Ovary (tissue), 10 donors: ENCODE measurements at places on chromosomes 5 and 9.

DNA sequence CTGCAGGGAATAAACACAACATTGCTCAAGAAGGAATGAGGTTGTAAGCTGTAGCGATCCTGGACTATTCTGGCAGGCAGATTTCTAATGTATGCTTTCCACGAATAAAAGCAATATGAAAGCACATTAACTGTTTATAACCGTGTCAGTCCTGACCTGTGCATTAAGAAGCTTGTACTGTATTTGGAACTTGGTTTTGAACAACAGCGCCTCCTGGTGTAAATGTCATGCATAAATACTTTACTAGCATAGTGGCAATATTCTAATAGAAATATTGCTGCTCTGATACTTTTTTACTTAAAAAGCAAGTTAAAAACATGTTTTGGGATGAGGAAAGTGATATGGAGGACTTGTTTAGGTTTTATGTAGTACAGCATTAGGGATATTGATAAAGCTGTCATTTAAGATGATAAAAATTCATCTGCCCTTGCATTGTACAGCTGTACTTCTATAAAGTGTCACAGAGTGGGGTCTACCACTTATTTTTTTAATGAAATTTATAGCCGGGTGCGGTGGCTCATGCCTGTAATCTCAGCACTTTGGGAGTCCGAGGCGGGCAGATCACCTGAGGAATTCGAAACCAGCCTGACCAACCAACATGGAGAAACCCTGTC lies 70.7 kb upstream of the GNE start:
- no peak for DNase-seq
- H3K4me3 ChIP-seq = no peak overlapping the region
- no peak overlapping the region for H3K27ac ChIP-seq
- no peaks in the 10 kb centered on the region for H3K36me3 ChIP-seq
- H3K4me1 ChIP-seq = no peaks in the 10 kb centered on the region

- H3K4me3 ChIP-seq = no peak overlapping the region
- no peaks in the 10 kb centered on the region for H3K27me3 ChIP-seq
- H3K4me1 ChIP-seq = peaks cover 21% of the 10 kb centered on the region
- DNase-seq = peak; percentile 72
- peak overlapping the region; percentile 71 for H3K27ac ChIP-seq
Measured at GRCh38 chr9:2570615-2571479, 50.7 kb upstream of the VLDLR start.

DNA sequence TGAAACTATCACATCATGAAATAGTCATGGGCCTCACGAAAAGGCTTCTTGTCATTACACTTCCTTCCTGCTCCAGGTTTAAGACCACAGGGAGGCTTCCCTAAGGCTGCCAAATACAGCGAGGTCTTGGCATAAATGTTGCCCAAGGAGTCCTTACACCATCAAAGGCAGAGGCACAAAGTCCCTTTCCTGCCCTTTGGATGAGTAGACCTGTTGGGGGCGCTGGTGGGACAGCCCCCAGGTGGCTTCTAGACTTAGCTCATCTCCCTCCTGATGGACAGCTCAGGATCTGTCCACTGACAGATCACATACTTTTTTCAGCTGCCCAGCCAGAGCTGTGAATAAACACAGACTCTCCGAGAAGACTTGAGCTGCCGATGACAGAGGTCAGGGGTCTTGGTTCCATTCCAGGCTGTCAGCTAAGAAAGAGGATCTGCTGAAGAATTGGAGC lies 15.5 kb upstream of the MEGF9 start:
- H3K4me3 ChIP-seq = no peak overlapping the region
- H3K4me1 ChIP-seq = no peaks in the 10 kb centered on the region
- no peak for DNase-seq
- no peak overlapping the region for H3K27ac ChIP-seq
- H3K27me3 ChIP-seq = no peaks in the 10 kb centered on the region

- no peak overlapping the region for H3K27ac ChIP-seq
- no peak overlapping the region for H3K4me3 ChIP-seq
- no peaks in the 10 kb centered on the region for H3K27me3 ChIP-seq
- DNase-seq = no peak
- no peaks in the 10 kb centered on the region for H3K36me3 ChIP-seq
- no peaks in the 10 kb centered on the region for H3K4me1 ChIP-seq
Measured at GRCh38 chr5:27590503-27590902, 552.1 kb upstream of the CDH9 start.

GRCh38 chr9:7976856-7977255 lies 177.3 kb upstream of the DMAC1 start:
- no peak for DNase-seq
- H3K27me3 ChIP-seq = no peaks in the 10 kb centered on the region
- H3K36me3 ChIP-seq = no peaks in the 10 kb centered on the region
- no peak overlapping the region for H3K4me3 ChIP-seq

- no peak for DNase-seq
- H3K4me1 ChIP-seq = no peaks in the 10 kb centered on the region
- no peaks in the 10 kb centered on the region for H3K36me3 ChIP-seq
- no peak overlapping the region for H3K27ac ChIP-seq
- no peaks in the 10 kb centered on the region for H3K27me3 ChIP-seq
- H3K4me3 ChIP-seq = no peak overlapping the region
Measured at GRCh38 chr5:17157294-17157693, 60.1 kb upstream of the BASP1 start.

DNA sequence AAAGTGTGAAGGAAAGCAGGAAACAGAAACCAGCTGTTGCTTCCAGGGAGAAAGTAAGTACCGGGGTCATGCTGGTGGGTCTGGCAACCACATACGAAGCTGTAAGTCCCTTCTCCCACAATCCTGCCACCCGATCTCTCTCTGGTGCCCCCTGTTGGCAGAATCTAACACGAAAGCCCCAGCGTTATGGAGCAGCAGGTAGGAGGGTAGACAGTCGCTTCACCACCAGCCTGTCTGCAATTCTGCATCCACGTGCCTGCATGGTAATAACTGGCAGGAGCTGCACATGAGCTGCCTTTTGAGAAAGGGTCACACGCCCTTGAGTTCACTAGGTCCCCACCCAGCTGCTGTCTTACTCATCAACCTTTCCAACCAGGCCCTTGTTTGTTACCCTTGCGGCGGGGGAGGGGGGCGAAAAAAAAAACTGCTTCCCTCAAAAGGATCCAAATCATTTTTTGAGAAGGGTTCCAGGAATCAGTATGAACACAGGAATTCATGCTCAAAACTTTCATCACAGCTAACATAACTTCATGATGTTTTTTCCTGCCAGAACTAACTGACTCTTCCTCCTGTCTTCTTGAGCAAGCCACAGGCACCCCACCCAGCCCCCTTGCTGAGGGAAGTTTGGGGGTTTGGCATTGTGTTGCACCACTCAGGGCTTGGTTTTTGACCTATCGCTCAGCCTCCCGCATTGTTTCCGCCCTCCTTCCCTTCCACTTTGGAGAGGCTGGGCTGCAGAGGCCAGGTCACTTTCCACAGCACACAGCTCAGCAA lies 19.6 kb upstream of the TMEM252 start:
- no peaks in the 10 kb centered on the region for H3K36me3 ChIP-seq
- H3K27me3 ChIP-seq = no peaks in the 10 kb centered on the region
- peak; percentile 19 for DNase-seq
- H3K4me1 ChIP-seq = peaks cover 9% of the 10 kb centered on the region
- no peak overlapping the region for H3K4me3 ChIP-seq
- H3K27ac ChIP-seq = no peak overlapping the region

- H3K4me3 ChIP-seq = no peak overlapping the region
- no peaks in the 10 kb centered on the region for H3K36me3 ChIP-seq
- no peak overlapping the region for H3K27ac ChIP-seq
Measured at GRCh38 chr5:159629158-159629557, 287.1 kb upstream of the ADRA1B start.

- no peak overlapping the region for H3K27ac ChIP-seq
- no peak overlapping the region for H3K4me3 ChIP-seq
- H3K4me1 ChIP-seq = no peaks in the 10 kb centered on the region
- H3K36me3 ChIP-seq = no peaks in the 10 kb centered on the region
Measured at GRCh38 chr5:63768221-63768620, 194.0 kb downstream of the HTR1A start.

GRCh38 chr5:98777295-98777694 lies 3.8 kb downstream of the RGMB start:
- no peak for DNase-seq
- no peaks in the 10 kb centered on the region for H3K36me3 ChIP-seq
- H3K27ac ChIP-seq = no peak overlapping the region
- H3K4me1 ChIP-seq = peaks cover 9% of the 10 kb centered on the region

DNA sequence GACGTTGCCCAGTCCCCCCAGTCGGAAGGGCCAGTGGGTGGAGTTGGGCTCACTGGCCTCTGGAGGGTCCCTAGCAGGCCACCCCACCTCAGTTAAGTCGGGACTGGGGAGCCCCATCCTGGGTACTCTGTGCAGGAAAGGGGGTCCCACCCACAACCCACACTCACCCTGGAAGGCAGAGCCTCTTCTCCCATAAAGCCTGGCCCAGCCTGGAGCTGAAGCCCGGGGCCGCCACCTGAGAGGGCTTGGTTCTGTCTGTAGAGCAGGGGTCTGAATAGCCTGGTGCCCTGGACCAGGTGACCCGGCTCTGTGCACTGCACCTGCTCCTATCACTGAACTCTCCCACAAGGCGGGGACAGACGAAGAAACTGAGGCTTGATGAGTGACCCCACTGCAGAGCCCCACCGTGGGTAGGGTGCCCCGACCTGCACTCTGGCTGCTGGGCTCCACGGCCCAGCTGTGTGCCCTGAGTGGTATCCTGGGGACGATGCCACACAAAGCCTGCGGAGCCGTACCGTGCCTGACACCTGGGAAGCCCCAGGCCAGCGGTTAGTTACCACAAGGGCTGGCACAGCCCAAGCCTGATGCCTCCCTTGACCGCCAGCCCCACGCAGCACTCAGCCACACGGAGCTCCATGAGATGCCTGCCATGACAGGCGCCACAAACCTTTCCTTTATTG lies 7.3 kb downstream of the PTGES2 start:
- H3K27me3 ChIP-seq = no peaks in the 10 kb centered on the region
- no peak overlapping the region for H3K27ac ChIP-seq
- DNase-seq = peak; percentile 24
- no peaks in the 10 kb centered on the region for H3K36me3 ChIP-seq
- H3K4me3 ChIP-seq = no peak overlapping the region
- H3K4me1 ChIP-seq = peaks cover 4% of the 10 kb centered on the region

DNA sequence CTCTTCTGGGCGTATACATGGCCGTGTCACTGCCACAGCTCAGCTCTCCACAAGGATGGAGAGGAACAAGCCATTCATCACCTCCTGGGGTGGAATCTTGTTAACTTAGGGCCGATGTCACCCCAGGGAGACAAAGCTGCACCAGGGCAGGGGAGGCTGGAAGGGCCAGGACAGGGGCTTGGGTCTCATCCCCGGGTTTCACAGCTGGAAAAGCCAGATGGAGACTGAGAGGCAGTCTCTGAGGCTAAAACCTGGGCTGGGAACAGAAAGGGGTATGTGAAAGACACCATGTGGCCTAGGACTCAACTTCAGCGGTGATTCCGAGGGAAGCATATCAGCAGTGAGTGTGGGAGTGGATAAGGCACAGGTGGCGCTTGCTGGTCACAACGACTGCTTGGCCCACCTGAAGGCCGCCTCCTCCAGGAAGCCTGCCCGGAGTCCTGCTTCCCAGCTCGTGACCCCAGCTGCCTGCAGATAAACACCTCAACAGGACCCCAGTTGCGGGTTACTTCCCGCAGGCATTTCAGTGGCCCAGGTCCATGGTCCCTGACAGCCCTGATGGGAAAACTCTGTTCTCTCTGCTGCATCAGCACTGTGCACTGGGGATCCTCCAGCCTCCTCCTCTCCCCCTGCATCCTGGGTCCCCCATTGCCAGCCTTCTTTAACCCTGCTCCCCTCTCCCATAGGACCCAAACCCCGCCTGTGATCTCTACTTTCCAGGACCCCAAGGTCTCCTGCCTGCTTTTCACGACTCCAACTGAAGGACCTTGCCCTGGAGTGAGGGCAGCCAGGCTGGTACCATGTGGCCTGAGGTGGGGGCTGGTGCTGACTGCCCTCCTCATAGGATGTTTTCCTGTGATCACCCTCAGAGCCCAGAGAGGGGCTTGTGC lies 51.7 kb upstream of the FCN1 start:
- H3K36me3 ChIP-seq = no peaks in the 10 kb centered on the region
- no peak for DNase-seq
- no peaks in the 10 kb centered on the region for H3K4me1 ChIP-seq

GRCh38 chr5:149732324-149733128 lies 2.4 kb downstream of the PPARGC1B start:
- no peaks in the 10 kb centered on the region for H3K27me3 ChIP-seq
- peaks cover 4% of the 10 kb centered on the region for H3K4me1 ChIP-seq
- H3K36me3 ChIP-seq = no peaks in the 10 kb centered on the region
- no peak for DNase-seq
- H3K27ac ChIP-seq = no peak overlapping the region
- peak overlapping the region; percentile 82 for H3K4me3 ChIP-seq

- DNase-seq = no peak
- peaks cover 34% of the 10 kb centered on the region for H3K4me1 ChIP-seq
- H3K36me3 ChIP-seq = no peaks in the 10 kb centered on the region
- H3K27ac ChIP-seq = peak overlapping the region; percentile 92
- H3K4me3 ChIP-seq = peak overlapping the region; percentile 92
Measured at GRCh38 chr9:35730486-35730854, 1.5 kb downstream of the TLN1 start.

DNA sequence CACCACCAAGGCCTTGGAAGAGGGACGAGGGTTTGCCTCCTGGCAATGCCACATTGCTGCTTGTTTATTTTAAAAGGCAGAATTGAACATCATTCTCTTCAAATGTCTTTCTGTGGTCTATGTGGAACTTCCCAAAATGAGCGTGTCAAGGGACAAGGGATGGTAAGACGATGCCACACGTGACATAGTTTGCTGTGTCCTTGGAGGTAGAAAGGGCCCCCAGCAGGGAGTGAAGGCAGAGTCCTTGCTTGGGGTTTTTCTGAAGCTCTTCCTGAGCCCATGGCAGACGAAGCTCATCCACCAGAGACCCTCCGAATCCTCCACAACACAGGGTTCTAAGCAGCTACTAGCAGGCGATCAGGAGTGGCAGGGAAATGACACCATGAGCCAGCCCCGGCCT lies 28.3 kb downstream of the PRRX2 start:
- H3K36me3 ChIP-seq = no peaks in the 10 kb centered on the region
- H3K4me3 ChIP-seq = no peak overlapping the region
- no peak overlapping the region for H3K27ac ChIP-seq
- H3K27me3 ChIP-seq = no peaks in the 10 kb centered on the region

- no peak overlapping the region for H3K27ac ChIP-seq
- no peak for DNase-seq
- no peaks in the 10 kb centered on the region for H3K27me3 ChIP-seq
- no peaks in the 10 kb centered on the region for H3K4me1 ChIP-seq
- H3K36me3 ChIP-seq = no peaks in the 10 kb centered on the region
- H3K4me3 ChIP-seq = no peak overlapping the region
Measured at GRCh38 chr5:77662635-77663034, 24.1 kb upstream of the OTP start.

DNA sequence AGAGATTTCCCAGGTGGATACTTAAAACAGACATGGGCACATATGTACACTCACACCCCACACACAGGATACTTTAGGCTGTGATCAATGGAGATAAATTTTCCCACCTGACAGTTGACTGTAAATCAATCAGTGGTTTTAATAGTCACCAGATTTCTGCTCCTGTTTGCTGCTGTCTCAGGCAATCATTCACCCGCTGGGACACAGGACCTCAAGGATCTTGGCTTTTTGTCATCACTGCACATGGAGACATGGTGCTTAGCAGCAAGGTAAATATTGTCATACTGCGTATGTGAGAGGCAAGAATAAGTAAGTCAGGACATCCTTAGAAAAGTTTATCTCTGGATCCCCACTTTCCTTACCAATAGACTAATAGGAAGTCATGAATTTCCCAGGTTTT lies 60.8 kb upstream of the KLF9 start:
- no peak overlapping the region for H3K4me3 ChIP-seq
- peaks cover 20% of the 10 kb centered on the region for H3K4me1 ChIP-seq
- no peak overlapping the region for H3K27ac ChIP-seq
- no peaks in the 10 kb centered on the region for H3K36me3 ChIP-seq
- DNase-seq = no peak
